Left kidney (tissue), 8 donors: ENCODE measurements at places on chromosomes 16 and 17. TPM values are rescaled to one million over a fixed set of nuclear protein-coding genes. Genes with fewer than 3 reads are reported as not detected.

The MEIOB gene
- polyA plus RNA-seq, result 3.2 TPM

The MMP25 gene
- polyA plus RNA-seq, result 1.7 TPM

The TIGD7 gene
- 13.3 TPM for polyA plus RNA-seq

The DOC2B gene
- polyA plus RNA-seq, result 60.2 TPM

The CA4 gene
- polyA plus RNA-seq, result 52.4 TPM

The MYO18A gene
- 43.8 TPM for polyA plus RNA-seq

The MYO15A gene
- 3.9 TPM for polyA plus RNA-seq

The BCO1 gene
- polyA plus RNA-seq, result 2.8 TPM

The ZG16B gene
- 0.48 TPM for polyA plus RNA-seq

The CDRT15 gene
- 1.2 TPM for polyA plus RNA-seq

The KRT33A gene
- polyA plus RNA-seq, result not detected

The SLC35G6 gene
- 0.45 TPM for polyA plus RNA-seq

The ZDHHC1 gene
- polyA plus RNA-seq, result 11.5 TPM

The NT5M gene
- 3.9 TPM for polyA plus RNA-seq
